ENCODE measurements at places on chromosomes 16 and 17.

GRCh38 chr17:44906763-44907728 lies 7.8 kb upstream of the EFTUD2 start:
- no peak for DNase-seq

DNA sequence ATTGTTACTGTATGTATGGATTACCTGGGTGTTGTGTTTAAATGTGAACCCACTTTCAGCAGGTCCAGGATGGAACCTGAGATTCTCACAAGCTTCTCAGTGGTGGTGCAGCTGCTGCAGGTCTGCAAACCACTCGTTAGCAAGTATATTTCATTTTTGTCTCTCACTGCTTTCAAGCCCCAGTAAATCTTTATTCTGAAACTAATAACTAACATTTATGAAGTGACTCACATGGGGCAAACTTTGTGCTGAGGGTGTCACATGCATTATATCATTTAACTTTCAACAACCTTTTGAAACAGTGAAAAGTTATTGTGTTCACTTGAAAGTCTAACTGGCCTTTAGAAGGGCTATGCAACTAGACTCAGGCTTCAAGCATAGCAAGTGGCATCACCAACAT lies 98.9 kb upstream of the DYNLRB2 start:
- no peak for DNase-seq

GRCh38 chr16:25219070-25219737 lies 2.5 kb downstream of the AQP8 start:
- DNase-seq, result no peak

DNA sequence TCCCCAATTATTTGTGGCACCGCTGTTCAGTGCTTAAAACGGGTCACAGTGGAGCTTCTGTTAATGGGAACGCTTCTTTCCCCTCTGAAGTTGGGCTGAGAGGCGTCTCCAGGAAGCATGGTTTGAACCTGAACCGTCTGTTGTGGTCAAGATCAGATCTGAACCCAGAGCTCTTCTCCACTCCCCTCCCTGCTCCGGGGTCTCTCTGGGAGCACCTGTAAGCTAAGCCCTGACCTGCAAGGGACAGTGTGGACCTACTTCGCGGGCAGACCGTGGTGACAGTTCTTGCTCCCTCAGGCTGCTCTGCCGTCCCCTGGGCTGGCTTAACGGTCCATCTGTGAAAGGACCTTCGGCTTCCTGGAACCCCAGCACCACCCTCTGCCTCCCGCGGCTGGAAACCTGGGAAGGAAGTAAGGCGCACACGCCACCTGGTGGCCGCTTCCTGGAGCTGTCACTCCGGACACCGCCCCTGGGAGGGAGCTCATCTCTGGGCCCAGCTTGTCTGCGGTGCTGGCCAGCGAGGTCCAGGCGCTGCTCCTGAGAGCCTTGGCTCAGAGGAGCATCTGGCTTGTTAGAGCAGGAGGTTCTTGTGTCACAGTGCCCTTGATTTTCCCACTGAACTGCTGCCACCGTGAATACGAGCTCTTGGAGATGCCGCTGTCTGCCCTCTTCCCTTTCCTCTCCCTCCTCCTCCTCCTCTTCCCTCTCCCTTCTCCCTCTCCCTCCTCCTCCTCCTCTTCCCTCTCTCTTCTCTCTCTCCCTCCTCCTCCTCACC lies 518.5 kb upstream of the EEF2KMT start:
- peak; percentile 49 for DNase-seq

GRCh38 chr17:47470836-47471235 lies 60.1 kb upstream of the NPEPPS start:
- DNase-seq, result no peak

GRCh38 chr17:75272848-75273184 lies 1.8 kb upstream of the MIF4GD start:
- DNase-seq, result no peak

DNA sequence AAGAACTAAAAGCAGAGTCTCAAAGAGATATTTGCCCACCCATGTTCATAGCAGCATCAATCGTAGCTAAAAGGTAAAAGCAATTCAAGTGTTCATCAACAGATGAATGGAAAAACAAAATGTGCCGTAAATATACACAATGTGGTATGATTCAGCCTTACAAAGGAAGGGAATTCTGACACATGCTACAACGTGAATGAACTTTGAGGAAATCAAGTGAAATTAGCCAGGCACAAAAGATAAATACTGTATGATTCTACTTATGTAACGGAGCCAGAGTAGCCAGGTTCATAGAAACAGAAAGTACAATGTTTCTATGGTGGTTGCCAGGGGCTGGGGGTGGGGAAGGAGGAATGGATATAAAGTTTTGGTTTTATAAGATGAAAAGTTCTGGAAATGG lies 57.8 kb upstream of the IL34 start:
- DNase-seq, result no peak

DNA sequence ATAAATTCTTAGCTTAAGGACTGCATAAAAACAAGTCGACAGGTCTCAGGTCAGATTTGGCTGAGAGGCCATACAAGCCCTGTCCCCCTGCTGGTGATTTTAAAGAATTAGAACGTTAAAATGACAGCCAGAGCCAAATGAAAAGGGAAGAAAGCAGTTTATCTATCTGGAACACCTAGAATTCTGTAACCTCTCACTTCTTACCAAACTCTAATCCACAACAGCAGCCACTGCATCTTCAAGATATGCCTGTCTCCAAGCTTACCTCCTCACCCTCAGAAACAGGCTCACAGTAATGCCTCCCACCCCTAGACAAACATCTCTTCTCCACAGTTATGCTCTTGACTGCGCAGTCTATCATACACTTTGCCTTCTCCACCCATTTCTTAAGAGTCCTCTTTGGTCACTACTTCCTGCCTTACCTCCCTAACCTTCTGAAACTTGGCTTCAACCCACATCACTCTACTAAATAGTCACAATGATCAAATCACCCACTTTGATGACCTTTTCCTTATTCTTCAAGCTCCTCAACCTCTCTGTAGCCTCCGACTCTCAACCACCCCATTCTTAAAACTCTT lies 14.2 kb downstream of the ANKFY1 start:
- peak; percentile 46 for DNase-seq

DNA sequence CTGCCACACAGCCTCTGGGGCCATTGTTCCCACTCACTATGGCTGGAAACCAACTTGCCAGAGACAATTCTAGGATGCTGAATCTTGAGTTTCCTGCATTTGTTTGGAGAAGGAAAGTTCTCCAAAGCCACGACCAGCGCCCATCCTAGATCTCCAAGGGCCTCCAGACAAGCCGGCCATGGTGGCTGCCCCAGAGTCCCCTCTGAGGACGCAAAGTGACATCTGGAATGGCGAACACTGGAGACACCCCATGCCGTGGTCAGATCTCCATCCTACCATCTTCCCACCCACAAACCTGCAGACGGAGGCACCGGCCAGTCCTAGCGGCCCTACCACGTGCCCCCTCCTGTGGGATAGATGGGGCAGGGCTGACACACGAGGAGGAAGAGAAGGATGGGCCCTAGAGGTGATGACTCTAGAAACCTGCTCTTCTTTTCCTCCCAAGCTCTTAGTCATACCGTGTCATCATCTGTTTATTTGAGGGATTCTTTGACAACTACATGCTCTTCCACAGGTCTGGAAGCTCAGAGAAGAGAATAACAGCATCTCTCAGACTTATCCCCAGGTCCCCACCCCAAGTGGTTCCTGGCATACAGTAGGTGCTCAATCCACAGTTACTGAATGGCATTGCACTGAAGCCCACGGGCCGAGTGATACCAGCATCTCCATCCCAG lies 71.3 kb downstream of the MYH11 start:
- no peak for DNase-seq

- no peak for DNase-seq
Measured at GRCh38 chr16:23274968-23275367, 27.1 kb upstream of the SCNN1B start.

GRCh38 chr17:81983011-81983638 lies 5.7 kb downstream of the ASPSCR1 start:
- no peak for DNase-seq

DNA sequence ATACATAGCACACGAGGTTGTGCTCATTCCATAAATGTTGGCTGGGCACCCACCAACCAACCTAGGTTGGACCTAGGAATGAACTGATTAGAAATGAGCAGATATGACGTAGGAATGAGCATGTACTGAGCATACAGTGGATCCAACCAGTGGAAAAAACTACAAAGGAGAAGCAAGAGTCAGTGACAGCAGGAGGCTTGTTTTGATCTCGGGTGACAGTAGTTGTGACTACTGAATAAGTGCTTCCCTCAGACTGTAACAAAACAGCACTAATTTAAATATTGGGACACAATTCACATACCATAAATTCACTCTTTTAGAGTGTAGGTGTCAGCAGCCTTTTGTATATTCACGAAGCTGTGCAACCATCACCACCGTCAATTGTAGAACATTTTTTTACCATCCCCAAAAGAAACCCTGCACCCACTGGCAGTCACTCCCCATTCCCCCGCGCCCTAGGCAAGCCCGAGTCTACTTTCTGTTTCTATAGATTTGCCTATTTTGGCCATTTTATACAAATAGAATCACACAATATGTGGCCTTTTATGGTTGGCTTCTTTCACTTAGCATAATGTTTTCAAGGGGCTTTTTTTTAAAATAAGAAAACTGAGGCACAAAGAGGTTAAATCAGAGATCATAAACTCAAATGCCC lies 7.0 kb downstream of the VAC14 start:
- DNase-seq, result no peak

DNA sequence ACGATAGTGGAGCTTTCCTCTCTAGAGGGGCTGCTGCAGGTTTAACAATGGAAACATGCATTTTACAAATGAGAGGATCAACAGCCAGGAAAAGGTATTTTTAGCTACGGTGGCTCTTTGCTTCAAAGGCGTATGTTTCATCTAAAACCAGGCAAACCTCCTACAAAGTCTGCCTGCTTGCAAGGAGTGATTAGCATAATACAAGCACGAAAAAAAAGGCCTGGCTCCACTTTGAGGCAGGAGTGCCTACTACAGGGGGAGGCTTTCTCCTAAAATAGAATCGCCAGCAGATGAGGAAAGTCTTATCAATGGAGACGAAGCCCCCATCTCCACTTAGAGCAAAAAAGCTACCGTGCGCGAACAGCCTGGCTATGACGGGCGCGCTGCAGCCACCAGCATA lies 27.1 kb upstream of the MTSS2 start:
- DNase-seq, result no peak

GRCh38 chr16:67666559-67667452 lies at the start of the genes C16orf86 and ENKD1:
Gene C16orf86 (plus strand): TSS chr16:67666814. CDS start chr16:67666971, 157 bp downstream.
Gene ENKD1 (minus strand): TSS chr16:67666750. CDS start chr16:67666442, 308 bp downstream.
- peak; percentile 88 for DNase-seq

GRCh38 chr17:75755205-75755901 lies 9.6 kb downstream of the GALK1 start:
- DNase-seq, result no peak

Data from astrocyte of the hippocampus (primary cell).